ENCODE measurements at places on chromosomes 3 and 15.

DNA sequence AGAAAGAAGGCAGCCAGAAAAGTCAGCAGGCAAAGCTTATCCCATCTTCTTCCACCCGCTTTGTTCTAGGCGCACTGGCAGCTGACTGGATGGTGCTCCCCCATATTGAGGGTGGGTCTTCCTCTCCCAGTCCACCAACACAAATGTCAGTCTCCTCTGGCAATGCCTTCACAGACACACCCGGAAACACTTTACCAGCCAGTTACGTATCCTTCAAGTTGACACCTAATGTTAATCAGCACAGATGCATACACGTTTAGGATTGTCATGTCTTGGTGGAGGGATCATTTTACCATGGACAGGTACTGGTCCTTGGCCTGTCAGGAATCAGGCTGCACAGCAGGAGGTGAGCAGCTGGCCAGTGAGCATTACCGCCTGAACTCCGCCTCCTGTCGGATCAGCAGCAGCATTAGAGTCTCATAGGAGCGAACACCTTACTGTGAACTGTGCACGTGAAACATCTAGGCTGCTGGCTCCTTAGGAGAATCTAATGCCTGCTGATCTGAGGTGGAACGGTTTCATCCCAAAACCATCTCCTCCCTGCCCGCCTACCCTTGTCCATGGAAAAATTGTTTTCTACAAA is 59.1 kb upstream of the PYDC2 start:
- DNase-seq = no peak

DNA sequence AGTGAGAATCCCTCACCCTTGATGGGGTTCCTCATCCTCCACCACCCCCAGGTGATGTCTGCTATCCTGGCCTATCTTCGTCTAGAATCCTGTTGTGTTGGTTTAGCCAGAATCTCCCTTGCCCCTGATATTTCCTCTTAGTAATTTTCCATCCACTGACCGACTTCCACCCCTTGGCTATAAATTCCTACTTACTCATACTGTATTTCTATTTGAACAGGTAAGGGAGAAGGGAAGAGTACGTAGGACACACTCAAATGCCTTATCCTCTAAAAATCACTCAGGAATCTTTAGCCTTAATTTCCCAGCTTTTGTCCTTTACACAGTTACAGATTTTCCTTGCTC is 678 bp upstream of the TFG start:
- DNase-seq = no peak

- DNase-seq = no peak
These were observed 343.9 kb downstream of the ZBTB20 start for GRCh38 chr3:114803042-114803695.

GRCh38 chr3:56269755-56270535 is 198.3 kb downstream of the ERC2 start:
- DNase-seq = no peak

DNA sequence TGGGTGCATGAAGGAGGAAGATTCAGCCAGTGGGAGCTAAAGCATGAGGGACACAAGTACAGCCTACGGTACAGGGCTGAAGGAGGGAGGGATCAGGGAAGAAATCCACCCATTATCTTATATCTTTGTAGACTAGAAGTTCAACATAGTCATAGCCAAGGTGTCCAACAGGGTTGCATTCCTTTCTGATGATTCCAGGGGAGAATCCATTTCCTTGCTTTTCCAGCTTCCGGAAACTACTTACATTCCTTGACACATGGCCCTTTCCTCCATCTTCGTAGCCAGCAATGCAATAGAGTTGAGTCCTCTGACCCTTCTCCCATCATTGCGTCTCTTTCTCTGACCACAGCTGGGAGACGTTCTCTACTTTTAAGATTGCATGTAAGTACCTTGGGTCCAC is 471.0 kb upstream of the SEMA6D start:
- no peak for DNase-seq

GRCh38 chr3:177676947-177677587 is 479.8 kb upstream of the TBL1XR1 start:
- no peak for DNase-seq

- no peak for DNase-seq
These were observed 511.7 kb upstream of the UBE2E2 start for GRCh38 chr3:22691407-22691806.

GRCh38 chr3:158379517-158379916 is 191.5 kb upstream of the MLF1 start:
- DNase-seq = no peak

DNA sequence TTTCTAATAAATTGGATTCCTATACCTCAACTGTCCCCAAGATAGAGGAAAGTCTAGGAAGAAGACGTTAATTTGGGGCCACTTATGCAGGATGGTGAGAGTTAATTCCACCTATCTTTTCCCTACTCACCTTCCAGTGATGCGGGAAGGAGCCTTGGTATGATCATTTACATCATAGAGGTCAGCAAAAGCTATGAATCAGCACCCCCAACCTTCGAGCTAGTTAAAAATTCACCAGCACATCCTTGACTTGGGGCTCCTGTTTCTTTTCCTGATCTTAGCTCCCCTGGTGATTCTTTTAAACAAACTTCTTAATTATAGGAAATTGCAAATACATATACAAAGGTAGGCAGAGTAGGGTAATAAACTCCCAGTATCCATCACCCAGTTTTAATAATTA is 366.6 kb downstream of the SOX2 start:
- DNase-seq = no peak

GRCh38 chr15:52486003-52486996 is 42.4 kb downstream of the MYO5A start:
- DNase-seq = peak; percentile 60
